ENCODE measurements at places on chromosomes 16 and 17.

- DNase-seq, result no peak
These were observed 25.8 kb downstream of the SAP30BP start for GRCh38 chr17:75692976-75693375.

DNA sequence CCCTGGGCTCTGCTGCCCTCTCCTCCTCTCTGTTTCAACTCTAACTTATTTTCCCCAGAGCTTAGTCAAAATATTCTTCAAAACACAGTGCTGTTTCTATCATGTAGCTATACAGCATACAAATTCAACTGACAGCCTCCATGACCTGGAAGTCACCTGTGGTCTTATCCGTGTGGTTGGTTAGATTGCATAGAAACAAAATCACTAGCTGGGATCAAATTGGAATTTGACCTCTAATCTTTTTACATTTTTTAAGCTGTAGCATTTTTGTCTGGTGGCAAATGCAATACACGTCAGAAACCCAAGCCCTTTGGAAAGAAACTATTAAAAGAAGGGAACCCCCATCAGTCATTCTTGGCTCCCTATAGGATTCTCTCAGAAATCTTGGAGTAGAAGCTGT, 57.3 kb downstream of the ABCC12 start:
- DNase-seq, result no peak

- no peak for DNase-seq
These were observed 107.6 kb downstream of the RMI2 start for GRCh38 chr16:11452746-11453389.

DNA sequence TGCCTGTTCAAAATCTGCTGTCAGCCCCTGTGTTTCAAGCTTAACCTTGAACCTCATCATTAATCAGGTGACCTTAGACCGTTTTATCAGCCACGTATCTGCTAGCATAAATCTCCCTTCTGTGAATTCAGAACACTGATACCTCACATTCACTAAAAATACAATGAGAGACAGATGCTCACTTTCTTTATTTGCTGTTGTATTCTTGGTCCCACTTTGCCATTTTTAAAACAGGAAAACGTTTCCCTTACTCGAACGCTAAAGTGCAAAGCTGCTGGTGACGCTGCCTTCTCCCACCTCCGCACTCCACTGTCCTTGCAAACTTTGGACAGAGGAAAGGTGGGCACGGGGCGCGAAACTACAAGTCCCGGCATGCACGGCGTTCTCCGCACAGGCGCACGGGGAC, 220 bp upstream of the ARHGAP44 start:
- no peak for DNase-seq

DNA sequence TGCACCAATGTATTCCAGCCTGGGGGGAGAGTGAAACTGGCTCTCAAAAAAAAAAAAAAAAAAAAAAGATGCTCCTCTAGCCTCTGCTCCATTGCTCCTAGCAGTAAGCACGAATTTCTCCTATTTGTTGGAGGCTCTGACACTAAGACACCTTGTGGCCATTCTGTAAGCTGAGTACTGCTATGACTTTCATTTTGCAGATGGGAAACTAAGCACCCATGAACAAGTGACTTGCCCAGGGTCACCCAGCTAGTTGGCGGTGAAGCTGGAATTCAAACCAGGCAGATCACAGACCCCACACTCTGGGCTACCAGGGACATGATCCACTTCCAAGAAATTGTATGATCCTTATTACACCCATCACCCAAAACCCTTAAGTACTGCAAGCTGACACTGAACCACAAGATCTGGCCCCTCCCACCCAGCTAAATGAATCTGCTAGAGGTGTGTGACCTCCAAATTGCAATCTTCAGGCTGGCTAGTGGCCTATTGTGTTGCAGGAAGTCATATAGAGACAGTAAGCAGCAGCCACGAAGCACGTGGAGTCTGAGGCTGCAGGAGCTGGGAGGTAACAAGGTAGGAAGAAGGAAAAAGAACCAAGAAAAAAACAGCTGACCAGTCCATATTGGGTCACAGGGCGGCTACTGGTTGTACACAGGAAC, 209.4 kb downstream of the XYLT1 start:
- no peak for DNase-seq

DNA sequence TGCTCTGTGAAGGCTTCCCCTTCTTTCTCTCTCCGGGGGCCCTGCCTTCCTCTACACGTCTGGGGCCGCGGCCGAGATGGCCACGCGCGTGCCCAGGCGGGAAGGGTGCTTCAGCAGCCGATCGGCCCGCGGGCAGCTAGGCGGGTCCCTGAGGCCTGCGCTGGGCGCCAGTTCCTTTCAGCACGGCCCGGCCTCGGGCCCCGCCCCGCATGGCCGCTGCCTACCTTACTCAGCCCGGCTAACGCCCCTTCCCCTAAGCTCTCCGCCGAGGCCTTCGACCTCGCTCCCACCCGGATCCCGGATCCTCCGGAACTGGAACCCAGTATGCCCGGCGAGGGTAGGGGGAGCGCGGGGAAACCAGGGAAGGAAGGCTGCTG, 335 bp downstream of the TMEM11 start:
- no peak for DNase-seq

DNA sequence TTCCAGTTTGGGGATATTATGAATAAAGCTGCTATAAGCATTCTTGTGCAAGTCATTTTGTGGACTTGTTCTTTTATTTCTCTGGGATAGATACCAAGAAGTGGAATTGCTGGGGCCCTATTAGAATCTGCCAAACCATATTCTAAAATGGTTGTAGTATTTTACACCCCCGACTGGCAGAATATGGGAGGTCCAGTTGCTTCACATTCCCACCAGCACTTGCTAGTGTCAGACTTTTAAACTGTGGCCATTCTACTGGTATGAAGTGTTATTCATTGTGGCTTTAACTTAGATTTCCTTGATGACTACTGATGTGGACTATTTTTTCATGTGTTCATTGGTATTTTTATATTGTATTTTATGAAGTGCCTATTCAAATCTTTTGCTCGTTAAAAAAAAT, 18.1 kb upstream of the NUP93 start:
- DNase-seq, result no peak
